ENCODE measurements at places on chromosomes 2 and 18.

DNA sequence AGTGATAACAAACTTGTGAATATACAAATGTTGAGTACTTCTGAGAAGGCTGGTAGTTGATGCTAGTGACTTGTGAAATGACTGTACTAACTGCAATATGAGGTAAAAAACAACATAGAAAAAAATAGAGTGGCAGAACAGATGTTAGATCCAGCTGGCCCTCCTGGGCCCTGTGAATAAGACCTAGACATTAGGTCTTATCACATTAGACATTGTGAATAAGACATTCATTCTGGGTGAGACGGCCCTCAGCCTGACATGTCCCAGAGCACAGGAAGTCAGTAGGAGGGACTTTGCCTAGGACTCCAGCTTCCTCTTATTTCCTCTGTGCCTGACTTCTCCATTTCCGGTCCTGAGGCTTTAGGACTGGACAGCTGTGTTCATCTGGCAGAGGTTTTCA lies 22.9 kb downstream of the DOK1 start:
- no peak for DNase-seq

DNA sequence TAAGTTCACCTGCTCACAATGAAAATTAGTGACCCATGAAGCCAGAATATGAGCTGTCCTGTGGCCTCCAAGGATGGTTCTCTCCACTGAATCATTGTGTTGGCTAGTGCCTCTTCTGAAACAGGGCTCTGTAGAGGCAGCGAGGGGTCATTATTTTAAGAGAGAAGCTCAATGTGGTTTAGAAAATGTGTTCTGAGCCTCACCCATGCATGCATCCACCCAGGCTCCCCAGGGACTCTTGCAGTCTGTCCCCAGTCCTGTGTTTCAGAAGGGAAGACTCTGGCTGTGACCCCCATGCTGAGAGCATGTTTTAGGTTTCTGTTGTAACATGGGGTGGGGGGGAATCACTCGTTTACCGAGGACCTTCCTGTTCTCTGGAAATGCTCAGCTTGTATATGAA lies 135.2 kb downstream of the RNF144A start:
- DNase-seq: no peak

- DNase-seq: no peak
These were observed 117.4 kb downstream of the ETAA1 start for GRCh38 chr2:67514515-67514914.

- no peak for DNase-seq
These were observed 44.2 kb upstream of the SPTBN1 start for GRCh38 chr2:54411801-54412354.

GRCh38 chr2:160932960-160933359 lies 227.3 kb upstream of the TANK start:
- no peak for DNase-seq

GRCh38 chr2:121372721-121373353 lies 87.8 kb upstream of the TFCP2L1 start:
- no peak for DNase-seq

DNA sequence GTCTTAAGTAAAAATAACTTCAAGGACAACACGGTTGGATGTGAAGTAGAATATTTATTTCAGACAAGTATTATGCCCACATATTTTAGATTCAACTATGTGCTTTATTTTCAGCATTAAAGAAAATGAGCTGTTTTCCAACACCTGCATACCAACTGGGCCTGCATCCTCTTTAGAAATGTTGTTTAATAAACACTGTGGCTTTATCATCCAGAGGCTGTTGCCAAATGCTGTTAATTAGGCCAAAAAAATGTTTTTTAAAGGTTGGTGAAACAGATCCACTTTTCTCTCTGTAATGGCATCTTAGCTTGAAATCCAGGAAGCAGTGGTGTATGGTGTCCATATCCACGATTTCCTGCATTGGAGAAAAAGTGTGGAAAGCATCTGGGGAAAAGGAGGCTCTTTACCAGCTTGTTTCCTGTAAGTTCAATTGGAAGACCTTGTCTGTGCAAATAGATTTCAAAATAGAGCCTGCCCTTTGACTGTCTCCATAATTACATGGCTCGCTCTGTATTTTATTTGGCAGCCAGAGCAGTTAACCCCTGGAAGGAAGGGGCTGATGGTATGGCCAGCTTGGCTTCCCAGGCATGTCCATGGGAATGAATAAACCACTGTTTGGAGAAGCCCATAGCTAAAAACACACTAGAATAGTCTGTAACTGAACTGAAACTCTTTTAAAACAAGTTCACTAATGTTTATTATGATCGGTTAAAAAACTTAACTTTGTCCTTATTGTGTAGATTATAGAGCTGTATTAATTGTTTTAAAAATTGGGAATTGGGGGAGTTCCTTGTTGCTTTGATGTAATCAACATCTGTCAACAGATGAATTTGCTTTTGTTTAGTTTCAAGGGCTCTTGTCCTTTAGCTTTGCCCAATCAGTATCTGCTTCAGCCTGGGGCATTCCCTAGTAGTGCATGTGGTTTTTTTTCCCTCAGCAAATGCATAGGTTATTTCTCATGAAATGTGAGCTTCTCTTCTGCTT lies 33.0 kb upstream of the DLX1 start:
- no peak for DNase-seq
